ENCODE measurements at places on chromosomes 1 and 21.

DNA sequence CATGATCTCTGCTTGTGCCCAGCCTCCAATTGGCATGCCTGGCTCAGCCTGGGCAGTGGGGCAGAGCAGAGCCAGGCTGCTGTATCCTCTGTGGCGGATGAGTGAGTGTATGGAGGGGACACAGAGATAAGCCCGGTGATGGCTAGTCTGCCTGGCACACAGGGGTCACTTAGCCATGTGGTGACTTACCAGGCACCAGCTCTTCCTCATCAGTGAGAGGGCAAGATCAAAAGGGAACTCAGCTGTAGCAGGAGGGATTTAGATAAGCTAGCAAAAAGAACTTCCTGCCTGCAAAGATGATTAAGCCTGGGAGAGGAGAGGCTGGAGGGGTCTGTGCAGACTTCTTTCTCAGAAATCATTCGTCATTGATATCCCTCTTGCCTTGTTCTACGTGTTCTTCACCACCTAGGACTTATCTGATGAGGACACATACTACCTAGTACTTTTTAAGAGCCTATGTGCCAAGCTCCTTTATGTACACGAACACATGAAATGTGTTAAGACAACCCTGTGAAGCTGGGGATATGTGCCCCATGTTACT, 7.9 kb downstream of the KIF21B start:
- no peaks in the 10 kb centered on the region for H3K36me3 ChIP-seq
- peaks cover 20% of the 10 kb centered on the region for H3K4me1 ChIP-seq
- H3K4me3 ChIP-seq: no peak overlapping the region
- no peak for DNase-seq
- H3K27ac ChIP-seq: no peak overlapping the region
- H3K27me3 ChIP-seq: no peaks in the 10 kb centered on the region

GRCh38 chr1:27394925-27395324, 2.5 kb downstream of the GPR3 start:
- H3K4me3 ChIP-seq: no peak overlapping the region
- DNase-seq: no peak
- no peaks in the 10 kb centered on the region for H3K36me3 ChIP-seq
- no peaks in the 10 kb centered on the region for H3K27me3 ChIP-seq

GRCh38 chr1:99548943-99549605, 96.8 kb upstream of the PALMD start:
- H3K27me3 ChIP-seq: no peaks in the 10 kb centered on the region
- H3K36me3 ChIP-seq: no peaks in the 10 kb centered on the region
- no peaks in the 10 kb centered on the region for H3K4me1 ChIP-seq
- H3K4me3 ChIP-seq: no peak overlapping the region
- H3K27ac ChIP-seq: no peak overlapping the region

DNA sequence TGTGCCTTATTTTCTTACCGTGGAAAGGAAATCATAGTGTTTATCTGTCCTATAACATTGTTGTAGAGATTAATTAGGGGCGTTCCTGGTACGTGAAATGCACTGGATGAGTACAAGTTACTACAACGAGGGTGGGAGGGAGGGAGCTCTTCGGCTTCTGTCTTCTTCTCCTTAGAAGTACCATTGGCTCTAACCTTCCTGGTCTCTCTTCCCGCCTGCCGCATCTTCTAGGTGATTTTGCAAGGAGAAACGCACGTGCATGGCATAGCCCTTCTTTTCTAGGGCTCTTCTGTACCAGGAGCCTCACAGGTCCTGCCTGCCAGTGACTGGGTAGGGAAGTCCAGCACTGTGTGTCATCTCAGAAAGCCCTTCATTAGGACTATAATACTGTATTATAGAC, 16.8 kb downstream of the SH3BP5L start:
- H3K36me3 ChIP-seq: peaks cover 23% of the 10 kb centered on the region
- no peak overlapping the region for H3K4me3 ChIP-seq
- no peaks in the 10 kb centered on the region for H3K4me1 ChIP-seq
- no peak overlapping the region for H3K27ac ChIP-seq
- DNase-seq: no peak

GRCh38 chr1:176566004-176566975, 103.3 kb downstream of the PAPPA2 start:
- H3K4me1 ChIP-seq: peaks cover 5% of the 10 kb centered on the region
- H3K27me3 ChIP-seq: no peaks in the 10 kb centered on the region
- no peaks in the 10 kb centered on the region for H3K36me3 ChIP-seq
- no peak overlapping the region for H3K4me3 ChIP-seq

DNA sequence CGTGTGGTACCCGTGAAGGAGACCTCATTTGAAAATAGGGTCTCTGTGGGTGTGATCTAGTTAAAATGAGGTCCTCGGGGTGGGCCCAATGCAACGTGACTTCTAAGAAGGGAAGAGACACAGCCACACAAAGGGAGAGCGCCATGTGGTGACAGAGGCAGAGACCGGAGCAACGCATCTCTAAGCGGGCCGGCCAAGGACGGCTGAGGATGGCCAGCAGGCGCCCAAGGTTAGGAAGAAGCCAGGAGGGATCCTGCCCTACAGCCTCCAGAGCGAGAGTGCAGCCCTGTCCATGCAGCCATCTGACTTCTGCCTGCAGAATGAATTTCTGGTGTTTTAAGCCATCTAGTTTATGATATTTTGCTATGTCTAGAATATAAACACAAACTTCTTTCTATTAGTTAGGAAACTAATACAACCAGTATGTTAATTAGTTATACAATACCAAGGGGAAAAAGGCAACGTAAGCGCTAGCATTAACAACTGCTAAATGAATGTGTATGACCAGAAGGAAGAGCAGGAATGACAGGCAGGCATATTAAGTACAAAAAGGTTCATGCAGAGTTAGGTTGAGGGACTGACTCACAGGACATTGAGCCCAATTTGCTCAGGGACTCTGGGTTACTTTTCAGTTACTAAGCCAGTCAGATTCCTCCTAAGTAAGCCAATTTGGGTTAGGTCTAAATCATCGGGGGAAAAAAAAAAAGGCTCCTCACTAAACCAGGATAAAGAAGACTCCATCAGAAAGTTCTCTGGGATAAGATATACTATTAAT, 4.1 kb downstream of the CEP104 start:
- no peaks in the 10 kb centered on the region for H3K27me3 ChIP-seq
- H3K4me3 ChIP-seq: no peak overlapping the region
- no peak overlapping the region for H3K27ac ChIP-seq
- no peaks in the 10 kb centered on the region for H3K36me3 ChIP-seq

DNA sequence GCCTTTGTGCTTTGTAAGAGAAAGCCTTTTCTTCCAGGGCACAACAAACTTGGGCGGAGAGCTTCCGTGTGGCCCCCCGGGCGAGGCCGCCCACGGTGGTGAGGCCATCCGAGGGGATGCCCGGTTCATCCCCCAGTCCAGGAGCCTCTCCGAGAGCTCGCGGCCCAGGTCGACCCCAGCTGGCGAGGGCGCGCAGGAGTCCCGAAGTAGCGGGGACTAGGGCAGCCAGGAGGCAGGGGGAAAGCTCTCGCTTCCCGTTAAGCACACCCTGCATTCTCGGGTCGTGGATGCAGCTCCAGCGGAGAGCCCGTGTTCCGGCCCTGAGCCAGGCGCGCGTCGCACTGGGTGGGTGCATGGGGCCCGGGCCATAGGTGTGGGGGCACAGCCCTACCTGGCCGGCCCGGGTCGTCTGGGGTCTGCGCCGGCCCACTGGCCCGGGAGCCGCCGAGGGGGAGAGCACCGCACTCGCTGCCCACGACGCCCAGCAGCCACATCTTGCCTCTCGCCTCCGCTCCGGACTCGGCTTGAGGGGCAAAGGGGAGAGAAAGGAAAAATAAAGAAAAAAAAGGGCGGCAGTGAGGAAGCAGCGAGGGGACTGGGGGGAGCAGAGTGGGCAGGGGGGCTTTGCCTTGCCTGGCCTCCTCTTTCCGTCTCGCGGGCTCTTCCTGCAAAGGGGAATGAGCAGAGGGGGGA, 1.8 kb downstream of the RNF220 start:
- DNase-seq: no peak
- H3K27me3 ChIP-seq: peaks cover 89% of the 10 kb centered on the region
- no peaks in the 10 kb centered on the region for H3K36me3 ChIP-seq
- H3K27ac ChIP-seq: no peak overlapping the region
- H3K4me3 ChIP-seq: no peak overlapping the region

DNA sequence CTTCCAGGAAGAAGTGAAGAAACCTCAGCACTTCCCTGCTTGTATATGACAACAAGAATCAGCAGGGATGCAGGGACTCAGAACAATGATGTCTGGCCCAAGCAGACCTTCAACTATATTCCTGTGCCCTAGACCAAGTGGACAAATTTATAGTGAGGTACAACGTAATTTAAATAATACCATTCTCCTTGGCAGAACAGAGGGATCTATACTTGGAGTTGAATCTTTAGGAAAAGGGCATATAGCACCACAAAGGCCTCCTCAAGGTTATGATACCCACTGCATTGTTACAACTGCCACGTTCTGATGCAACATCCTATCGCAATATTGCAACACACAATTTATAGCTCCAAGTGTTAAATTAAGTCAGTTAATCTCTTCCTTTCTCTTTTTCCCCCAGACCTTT, 29.1 kb upstream of the GFI1 start:
- no peak overlapping the region for H3K27ac ChIP-seq
- no peaks in the 10 kb centered on the region for H3K36me3 ChIP-seq
- H3K4me3 ChIP-seq: no peak overlapping the region
- H3K4me1 ChIP-seq: no peaks in the 10 kb centered on the region

- no peaks in the 10 kb centered on the region for H3K4me1 ChIP-seq
- H3K27ac ChIP-seq: no peak overlapping the region
- no peak overlapping the region for H3K4me3 ChIP-seq
- peaks cover 15% of the 10 kb centered on the region for H3K27me3 ChIP-seq
- no peaks in the 10 kb centered on the region for H3K36me3 ChIP-seq
- DNase-seq: no peak
Measured at GRCh38 chr21:35628316-35628715, 432.0 kb downstream of the SETD4 start.

DNA sequence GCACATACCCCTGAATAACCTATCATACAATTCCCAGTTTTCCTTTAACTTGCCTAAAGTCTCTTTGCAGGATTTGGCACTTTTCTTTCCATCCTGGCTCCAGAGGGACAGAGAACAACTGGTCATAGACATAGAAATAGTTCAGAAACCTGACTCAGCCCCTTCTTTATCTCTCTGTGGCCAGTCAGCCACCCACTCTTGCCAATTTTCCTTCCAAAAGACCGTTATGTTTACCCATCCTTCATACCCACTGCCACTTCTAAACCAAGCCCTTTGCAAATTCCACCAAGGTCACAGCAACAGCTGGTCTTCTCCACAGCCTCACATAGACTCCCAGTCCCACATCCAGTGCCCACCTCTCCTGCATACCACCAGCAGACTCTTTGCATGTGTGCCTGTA, 127.2 kb upstream of the FGGY start:
- no peak for DNase-seq
- H3K27ac ChIP-seq: no peak overlapping the region
- H3K27me3 ChIP-seq: no peaks in the 10 kb centered on the region
- H3K36me3 ChIP-seq: no peaks in the 10 kb centered on the region
- peaks cover 27% of the 10 kb centered on the region for H3K4me1 ChIP-seq
- no peak overlapping the region for H3K4me3 ChIP-seq

DNA sequence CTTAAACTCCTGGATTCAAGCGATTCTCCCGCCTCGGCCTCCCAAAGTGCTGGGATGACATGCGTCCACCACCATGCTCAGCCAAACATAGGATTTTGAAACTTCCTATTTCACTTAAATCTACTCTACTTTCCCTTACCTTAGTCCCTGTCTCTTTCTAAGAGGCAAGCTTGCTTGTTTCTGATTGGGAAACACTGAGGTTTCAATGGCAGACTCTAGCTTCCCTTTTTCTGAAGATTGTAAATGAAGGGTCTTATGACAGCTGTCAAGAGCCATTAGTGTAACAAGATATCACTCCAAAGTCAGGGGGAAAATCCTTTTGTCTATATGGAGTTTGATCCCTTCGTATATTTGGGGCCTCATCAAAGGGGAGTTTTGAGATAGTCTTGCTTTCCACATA, 23.5 kb upstream of the LMO4 start:
- no peak overlapping the region for H3K27ac ChIP-seq
- no peaks in the 10 kb centered on the region for H3K4me1 ChIP-seq
- DNase-seq: no peak
- H3K36me3 ChIP-seq: no peaks in the 10 kb centered on the region

- H3K36me3 ChIP-seq: no peaks in the 10 kb centered on the region
- H3K27me3 ChIP-seq: no peaks in the 10 kb centered on the region
- DNase-seq: peak; percentile 50
- peak overlapping the region; percentile 85 for H3K4me3 ChIP-seq
- peak overlapping the region; percentile 64 for H3K27ac ChIP-seq
Measured at GRCh38 chr1:89821322-89822108, 683 bp downstream of the LRRC8D start.

DNA sequence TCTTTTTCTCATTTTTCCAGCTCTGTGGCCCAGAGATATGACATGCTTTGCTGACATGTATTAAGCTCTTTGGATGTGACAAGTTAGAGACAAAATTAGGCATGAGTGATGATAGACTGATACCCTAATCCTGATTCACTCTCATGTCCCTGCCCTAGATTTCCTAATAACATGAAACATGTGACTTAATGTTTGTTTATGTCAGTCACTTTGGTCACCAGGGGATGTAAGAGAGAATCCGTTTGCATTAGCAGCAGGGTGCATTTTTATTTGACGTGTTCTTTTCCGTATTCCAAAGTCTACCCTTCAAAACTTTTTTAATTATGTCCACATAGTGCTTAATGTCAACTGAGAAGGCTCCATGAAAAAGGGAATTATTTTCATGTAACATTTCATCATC, 192.4 kb downstream of the HMCN1 start:
- no peak for DNase-seq
- no peaks in the 10 kb centered on the region for H3K27me3 ChIP-seq
- H3K27ac ChIP-seq: no peak overlapping the region
- H3K36me3 ChIP-seq: no peaks in the 10 kb centered on the region

GRCh38 chr1:109214695-109215623, 1.2 kb downstream of the SARS1 start:
- H3K27me3 ChIP-seq: no peaks in the 10 kb centered on the region
- H3K36me3 ChIP-seq: peaks cover 4% of the 10 kb centered on the region
- peak overlapping the region; percentile 83 for H3K27ac ChIP-seq

DNA sequence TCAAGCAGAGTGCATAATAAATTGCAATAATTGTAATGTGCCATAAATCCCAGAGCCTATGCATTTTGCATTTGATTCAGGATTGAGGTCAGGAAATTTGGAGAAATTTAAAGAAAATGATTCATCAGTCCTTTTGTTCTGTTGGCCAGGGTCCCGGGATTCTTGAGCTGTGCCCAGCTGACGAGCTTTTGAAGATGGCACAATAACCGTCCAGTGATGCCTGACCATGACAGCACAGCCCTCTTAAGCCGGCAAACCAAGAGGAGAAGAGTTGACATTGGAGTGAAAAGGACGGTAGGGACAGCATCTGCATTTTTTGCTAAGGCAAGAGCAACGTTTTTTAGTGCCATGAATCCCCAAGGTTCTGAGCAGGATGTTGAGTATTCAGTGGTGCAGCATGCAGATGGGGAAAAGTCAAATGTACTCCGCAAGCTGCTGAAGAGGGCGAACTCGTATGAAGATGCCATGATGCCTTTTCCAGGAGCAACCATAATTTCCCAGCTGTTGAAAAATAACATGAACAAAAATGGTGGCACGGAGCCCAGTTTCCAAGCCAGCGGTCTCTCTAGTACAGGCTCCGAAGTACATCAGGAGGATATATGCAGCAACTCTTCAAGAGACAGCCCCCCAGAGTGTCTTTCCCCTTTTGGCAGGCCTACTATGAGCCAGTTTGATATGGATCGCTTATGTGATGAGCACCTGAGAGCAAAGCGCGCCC, 8.7 kb downstream of the PROX1 start:
- H3K4me3 ChIP-seq: no peak overlapping the region
- H3K36me3 ChIP-seq: no peaks in the 10 kb centered on the region
- no peaks in the 10 kb centered on the region for H3K27me3 ChIP-seq
